ENCODE measurements at places on chromosomes 2 and 18. TPM values are rescaled to one million over a fixed set of nuclear protein-coding genes. Genes with fewer than 3 reads are reported as not detected.

The STON1 gene
- 1.6 TPM for total RNA-seq

The RAPGEF4 gene
- total RNA-seq: 1.0 TPM

The CFC1 gene
- total RNA-seq: not detected

The C1QL2 gene
- not detected for total RNA-seq

The PARD3B gene
- total RNA-seq: 0.83 TPM

The DYSF gene
- total RNA-seq: 0.17 TPM

The CFAP221 gene
- not detected for total RNA-seq

The MSGN1 gene
- total RNA-seq: not detected

The MTHFD2 gene
- 257 TPM for total RNA-seq

The ITGB6 gene
- not detected for total RNA-seq

The CCDC85A gene
- not detected for total RNA-seq

The CD8B2 gene
- 0.15 TPM for total RNA-seq

The NEUROD1 gene
- not detected for total RNA-seq

The GALNT14 gene
- 0.27 TPM for total RNA-seq

The FAM124B gene
- 0.39 TPM for total RNA-seq

The ZNF385B gene
- not detected for total RNA-seq

The TEKT4 gene
- total RNA-seq: 0.39 TPM

The GLI2 gene
- total RNA-seq: 2.5 TPM

The CHPF gene
- 19.5 TPM for total RNA-seq

The NXPH2 gene
- total RNA-seq: not detected

The AOX1 gene
- total RNA-seq: 0.32 TPM

The SLC14A1 gene
- 0.59 TPM for total RNA-seq

The DCDC2C gene
- total RNA-seq: not detected

The HNMT gene
- not detected for total RNA-seq

The RTN4 gene
- total RNA-seq: 81.2 TPM

The NMS gene
- not detected for total RNA-seq

The TCF4 gene
- total RNA-seq: 3.9 TPM

The SALL3 gene
- total RNA-seq: not detected

The MRO gene
- not detected for total RNA-seq

The BCL2 gene
- total RNA-seq: 141 TPM

The SLC9A4 gene
- total RNA-seq: 0.20 TPM

The EFR3B gene
- 0.07 TPM for total RNA-seq

The HRH4 gene
- total RNA-seq: 0.17 TPM

The EMILIN2 gene
- total RNA-seq: 25.3 TPM

The FEV gene
- total RNA-seq: not detected

The TMEM182 gene
- 2.2 TPM for total RNA-seq

The VWC2L gene
- not detected for total RNA-seq

The HOXD9 gene
- not detected for total RNA-seq

The PELI1 gene
- 55.6 TPM for total RNA-seq

The POU3F3 gene
- total RNA-seq: not detected

The UGT1A3 gene
- not detected for total RNA-seq

The C2orf76 gene
- 10.0 TPM for total RNA-seq

The TWSG1 gene
- total RNA-seq: 8.3 TPM

The AAK1 gene
- total RNA-seq: 113 TPM

The FZD7 gene
- 0.83 TPM for total RNA-seq

The KRTCAP3 gene
- total RNA-seq: 4.8 TPM

The SLC8A1 gene
- 0.73 TPM for total RNA-seq

The MZT2A gene
- 107 TPM for total RNA-seq

The EPB41L5 gene
- 1.8 TPM for total RNA-seq

The PLCD4 gene
- total RNA-seq: 0.64 TPM

The SULT1C4 gene
- total RNA-seq: not detected

The TMEM169 gene
- 2.1 TPM for total RNA-seq

Data from T-helper 1 cell treated with Interleukin-12 subunit alpha and Interleukin-12 subunit beta and Interleukin-4 antibody, amounts not matched to agents 30 ng/mL and 1 ng/mL, for 36 hours (primary cell).